D341Med (cell line): ENCODE measurements at places on chromosomes 2 and 18.
A peak's percentile ranks its signal among the peaks of the same experiment; 100 is the strongest.

DNA sequence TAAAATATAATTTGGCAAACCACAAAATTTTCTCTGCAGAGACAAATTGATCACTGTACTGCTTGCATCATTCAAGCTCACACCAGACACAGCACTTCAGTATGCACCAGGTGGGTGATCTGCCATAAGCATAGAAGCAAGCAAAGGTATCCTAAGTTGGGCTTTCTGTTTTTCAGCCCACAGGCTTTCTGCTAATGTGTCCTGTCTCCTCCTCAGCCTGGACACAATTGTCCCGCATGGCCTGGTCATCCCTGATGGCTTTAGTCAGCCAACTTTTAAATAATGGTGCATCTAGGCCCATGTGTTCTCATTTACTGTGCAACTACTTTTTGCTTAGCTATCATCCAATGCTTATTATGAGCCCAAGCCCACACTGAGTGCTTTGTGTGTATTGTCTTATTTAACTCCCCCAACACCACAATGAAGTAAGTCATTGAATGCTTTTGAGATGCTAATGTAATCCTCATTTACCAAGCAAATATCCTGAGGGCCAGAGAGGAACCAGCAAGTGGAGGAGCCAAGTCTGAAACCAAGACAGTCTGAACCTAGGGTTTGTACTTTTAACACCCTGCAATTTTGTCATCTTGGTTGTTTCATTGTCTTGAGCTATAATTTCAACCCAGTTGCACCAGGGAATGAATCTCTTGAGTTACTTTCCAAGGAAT, 111.2 kb upstream of the SETBP1 start:
- DNase-seq: no peak

DNA sequence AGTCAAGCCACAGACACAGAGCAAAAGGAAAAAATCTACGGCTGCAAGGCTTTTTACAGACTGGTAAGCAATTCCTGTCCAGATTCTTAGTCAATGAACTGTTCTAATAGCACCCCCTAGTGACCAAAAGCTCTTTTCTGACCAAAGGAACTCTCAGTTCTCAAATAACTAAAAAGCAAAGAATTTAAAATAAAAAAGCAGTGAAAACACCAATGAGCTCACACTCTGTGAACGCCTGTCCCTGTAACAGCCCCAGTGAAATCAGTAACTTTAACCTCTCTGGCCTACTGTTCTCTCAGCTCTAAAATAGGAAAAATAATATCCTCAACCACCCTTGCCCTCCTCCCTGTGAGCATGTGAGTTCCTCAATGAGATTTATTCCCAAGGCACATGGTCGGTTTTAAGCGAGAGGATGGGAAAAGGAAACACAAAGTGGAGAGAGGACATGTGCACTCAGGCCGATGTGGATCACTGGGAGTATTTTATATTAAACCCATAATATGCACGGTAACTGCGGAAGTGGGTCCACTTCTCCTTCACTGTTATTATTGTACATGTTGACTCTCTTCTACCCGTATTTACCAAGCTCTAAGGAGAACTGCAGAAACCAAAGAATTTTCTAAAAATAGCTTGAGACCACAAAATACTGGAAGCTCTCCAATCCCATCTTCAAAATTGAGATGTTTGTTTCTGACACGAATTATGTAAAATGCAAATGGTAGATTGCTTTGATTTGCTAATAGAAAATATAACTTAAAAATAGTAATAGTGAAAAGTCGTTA, 128.5 kb downstream of the STK39 start:
- DNase-seq: peak; percentile 36

DNA sequence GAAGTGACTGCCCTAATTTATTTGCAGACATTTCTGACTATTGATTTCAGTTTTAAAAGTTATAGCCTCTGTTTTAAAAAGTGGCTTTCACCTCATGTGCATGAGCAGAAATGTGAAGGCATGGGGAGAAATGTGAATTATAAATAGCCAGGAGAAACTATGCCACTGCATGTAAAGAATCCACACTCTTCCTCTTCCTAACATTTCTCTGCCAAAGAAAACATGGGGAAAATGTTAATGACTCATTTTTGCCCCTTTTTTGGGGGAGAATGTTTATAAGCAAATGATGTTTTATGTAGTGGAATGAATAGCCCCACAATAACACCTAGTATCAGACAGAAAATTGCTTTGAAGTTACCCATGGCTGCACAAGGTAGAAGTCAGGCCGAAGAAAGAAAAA, 249.0 kb upstream of the TANK start:
- no peak for DNase-seq

- no peak for DNase-seq
Measured at GRCh38 chr2:195575879-195576401, 81.1 kb upstream of the SLC39A10 start.

DNA sequence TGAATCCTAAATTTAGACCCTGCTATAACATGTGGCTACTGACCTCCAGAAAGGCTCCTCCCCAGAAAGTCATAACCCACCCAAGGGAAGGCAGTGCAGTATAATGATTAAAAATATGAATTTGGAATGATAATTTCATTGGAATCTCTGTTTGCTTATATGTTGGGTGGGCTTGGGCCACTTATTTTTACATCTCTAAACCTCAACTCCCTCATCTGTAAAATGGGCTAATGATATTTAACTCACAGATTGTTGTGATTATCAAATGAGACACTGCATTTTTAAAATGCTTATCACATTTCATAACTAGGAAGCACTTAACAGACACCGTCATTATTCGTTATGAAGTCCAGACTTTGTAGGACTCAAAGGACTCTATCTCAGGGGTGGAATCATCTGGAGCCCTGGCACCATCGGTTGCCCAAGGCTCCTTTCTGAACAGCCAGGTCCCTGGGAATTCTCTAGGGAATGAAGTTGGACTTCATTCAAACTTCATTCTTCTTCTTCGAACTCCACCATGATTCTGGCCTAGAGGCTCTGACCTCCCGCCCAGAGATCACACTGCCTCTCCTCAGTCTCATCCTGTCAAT, 33.1 kb upstream of the RMDN2 start:
- DNase-seq: no peak

- DNase-seq: no peak
Measured at GRCh38 chr2:201901786-201902185, 95.4 kb downstream of the CDK15 start.

- no peak for DNase-seq
Measured at GRCh38 chr2:20433249-20433648, 13.6 kb upstream of the RHOB start.

DNA sequence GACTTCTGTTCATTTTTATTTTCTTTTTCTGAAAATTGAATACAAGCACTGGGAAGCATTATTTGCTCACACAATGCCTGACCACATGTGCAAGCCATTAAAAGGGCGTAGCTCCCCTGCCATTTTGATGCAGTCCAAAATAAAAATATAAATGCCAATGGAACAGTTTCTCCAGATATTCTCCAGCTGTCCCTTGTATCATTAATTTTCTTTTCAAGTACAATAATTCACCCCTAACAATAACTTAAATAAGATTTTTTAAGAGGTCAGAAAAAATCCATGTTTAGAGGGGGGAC, 168.0 kb downstream of the TMEFF2 start:
- no peak for DNase-seq

GRCh38 chr2:221353201-221353600, 218.9 kb downstream of the EPHA4 start:
- no peak for DNase-seq

GRCh38 chr2:113720167-113720566, 36.3 kb downstream of the SLC35F5 start:
- peak; percentile 23 for DNase-seq

DNA sequence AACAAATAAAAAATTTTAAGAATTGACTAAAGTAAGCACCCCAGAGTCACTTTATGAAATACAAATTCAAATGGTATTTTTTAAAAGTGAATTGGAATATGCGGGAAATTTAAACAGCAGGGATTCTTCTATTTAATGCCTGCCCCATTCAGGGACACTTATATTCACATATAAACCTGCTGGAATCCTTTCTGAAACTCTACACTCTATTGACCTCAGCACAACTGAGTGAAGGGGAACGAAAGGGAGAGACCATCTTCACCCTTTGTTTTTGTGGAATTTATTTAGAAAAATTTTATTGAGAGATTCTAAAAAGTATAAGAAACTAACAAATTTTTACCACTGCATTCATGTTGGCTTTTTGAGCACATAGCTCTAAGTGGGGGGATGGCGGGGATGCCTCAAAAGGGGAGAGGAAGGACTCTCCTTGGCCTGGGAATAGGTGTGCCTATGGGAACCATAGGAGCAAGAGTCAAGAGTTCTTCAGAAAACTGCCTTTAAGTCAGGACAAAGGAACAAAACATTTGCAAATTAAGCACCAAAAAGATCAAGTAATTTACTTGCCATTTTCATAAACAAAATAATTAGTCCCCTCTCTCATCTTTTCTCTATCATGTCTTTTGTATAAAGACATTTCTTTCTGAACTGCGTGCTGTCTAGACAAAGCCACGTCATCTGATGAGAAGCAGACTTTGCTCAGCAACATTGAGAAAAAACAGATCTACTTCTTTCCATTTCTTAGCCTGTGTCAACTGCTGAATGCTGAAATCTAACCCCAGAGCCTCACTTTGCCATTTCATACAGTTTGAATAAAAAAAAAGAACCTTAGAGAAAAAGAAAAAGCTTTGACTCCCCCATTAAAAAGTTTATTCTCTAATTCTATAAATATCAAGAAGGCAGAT, 21.6 kb upstream of the FLACC1 start:
- DNase-seq: no peak

- DNase-seq: no peak
Measured at GRCh38 chr18:30855762-30856161, 186.8 kb downstream of the DSC3 start.

DNA sequence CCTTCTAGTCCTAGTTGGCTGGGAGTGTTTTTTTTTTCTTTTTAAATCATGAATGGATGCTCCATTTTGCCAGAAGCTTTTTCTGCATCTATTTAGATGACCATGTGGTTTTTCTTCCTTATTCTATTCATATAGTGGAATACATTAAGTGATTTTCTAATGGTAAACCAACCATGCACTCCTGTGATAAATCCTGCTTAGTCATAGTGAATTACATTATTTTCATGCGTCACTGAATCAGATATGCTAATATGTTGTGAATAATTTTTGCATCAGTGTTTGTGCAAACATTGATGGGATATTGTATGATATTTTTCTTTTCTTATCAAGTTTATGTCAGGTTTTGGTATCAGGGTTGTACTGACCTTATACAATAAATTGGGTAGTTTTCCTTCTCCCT, 229.3 kb upstream of the REV1 start:
- DNase-seq: no peak

- no peak for DNase-seq
Measured at GRCh38 chr2:18167871-18168270, 289.4 kb downstream of the KCNS3 start.

DNA sequence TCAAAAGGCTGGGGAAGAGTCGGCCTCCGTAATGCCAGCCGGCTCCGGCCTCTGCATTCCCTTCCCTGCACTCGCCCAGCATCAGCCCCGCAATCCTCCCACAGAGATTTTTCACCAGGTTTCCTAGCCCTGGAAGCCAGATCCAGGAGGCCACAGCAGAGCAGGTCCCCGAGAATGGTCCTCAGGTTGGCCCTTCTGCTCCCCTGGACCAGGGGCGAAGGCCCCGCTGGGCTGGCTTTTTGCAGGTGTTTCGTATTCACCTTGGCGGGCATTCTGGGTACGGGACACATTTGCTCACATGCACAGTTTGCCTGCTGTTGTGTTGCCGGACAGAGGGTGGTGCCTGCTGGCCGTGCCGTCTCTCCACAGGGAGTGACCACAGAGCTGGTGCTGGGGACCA, 309.5 kb downstream of the NDUFA10 start:
- no peak for DNase-seq

GRCh38 chr2:102107741-102108070, 34.8 kb upstream of the IL1R1 start:
- no peak for DNase-seq

- DNase-seq: no peak
Measured at GRCh38 chr2:119280680-119281079, 57.0 kb downstream of the STEAP3 start.

GRCh38 chr18:35289727-35290093, 319 bp downstream of the ZSCAN30 start:
- peak; percentile 59 for DNase-seq

GRCh38 chr2:149064365-149064841, 25.9 kb downstream of the LYPD6B start:
- no peak for DNase-seq

GRCh38 chr18:56019908-56020307, 431.9 kb upstream of the TCF4 start:
- DNase-seq: no peak

- DNase-seq: no peak
Measured at GRCh38 chr18:44969214-44969795, 288.6 kb downstream of the SETBP1 start.

DNA sequence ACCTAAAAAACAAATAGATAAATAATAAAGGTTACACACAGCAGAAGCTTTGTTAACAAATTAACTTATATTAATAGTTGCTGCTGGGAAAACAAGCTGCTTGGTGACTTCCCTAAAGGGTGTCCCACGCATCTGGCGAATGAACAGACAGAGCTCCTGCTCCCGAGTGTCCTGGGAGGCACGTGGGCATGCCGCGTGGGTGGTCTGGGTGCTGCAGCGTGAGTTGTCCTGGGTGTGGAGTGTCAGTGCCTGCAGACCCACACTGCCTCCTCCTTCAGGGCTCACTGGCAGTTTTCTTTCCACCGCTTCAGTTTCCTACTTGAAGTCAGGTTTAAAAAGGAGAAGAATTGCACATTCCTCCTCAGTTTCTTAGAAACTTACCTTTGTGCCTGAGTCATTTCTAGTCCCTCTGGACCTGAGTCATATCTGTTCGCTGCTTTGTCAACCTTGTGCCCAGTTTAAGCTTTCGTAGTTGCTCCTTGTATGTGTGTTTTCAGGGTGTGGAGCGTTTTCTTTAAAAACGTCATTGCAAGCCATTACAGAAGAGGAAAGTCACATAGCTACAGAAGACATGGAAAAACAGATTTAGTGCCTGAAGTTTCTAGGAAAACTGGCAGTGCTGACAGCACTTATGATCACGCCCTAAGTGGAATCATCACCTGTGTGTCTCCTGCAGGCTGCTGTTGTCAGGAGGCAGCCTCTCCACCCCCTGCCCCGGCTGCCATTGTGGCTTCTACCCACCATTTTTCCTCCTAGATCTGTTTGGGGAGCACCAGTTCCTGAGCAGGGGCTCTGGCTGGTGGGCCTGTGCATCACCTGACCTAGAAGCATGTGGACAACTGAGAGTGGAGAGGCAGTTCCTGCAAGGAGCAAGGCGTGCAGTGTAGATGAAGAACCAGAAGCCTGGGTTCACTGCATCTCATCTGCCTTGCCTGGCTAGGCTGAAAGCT, 24.5 kb downstream of the IMPA2 start:
- peak; percentile 28 for DNase-seq

DNA sequence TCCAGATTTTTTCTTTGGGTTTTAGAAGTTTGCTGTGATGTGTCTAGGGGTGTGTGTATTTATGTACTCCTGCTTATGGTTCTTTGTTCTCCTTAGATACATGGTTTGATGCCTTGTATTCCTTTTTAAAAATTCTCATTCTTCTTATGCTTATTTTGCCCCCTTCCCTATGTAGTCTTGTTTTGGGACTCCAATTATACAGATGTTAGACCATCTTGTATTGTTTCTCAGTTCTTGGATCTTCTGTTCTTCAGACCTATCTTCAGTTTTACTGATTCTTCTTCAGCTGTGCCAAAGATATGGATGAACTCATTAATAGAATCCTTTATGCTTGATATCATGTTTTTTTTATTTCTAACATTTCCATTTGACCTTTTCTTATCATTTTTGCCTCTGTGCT, 14.2 kb upstream of the MSL3B start:
- DNase-seq: no peak

- DNase-seq: no peak
Measured at GRCh38 chr2:46339676-46340459, 42.7 kb downstream of the EPAS1 start.
